CD4-positive, alpha-beta T cell treated with Interleukin-6 at 100 ng/mL for 8 hours (primary cell): ENCODE measurements at places on chromosomes 3 and 15.

DNA sequence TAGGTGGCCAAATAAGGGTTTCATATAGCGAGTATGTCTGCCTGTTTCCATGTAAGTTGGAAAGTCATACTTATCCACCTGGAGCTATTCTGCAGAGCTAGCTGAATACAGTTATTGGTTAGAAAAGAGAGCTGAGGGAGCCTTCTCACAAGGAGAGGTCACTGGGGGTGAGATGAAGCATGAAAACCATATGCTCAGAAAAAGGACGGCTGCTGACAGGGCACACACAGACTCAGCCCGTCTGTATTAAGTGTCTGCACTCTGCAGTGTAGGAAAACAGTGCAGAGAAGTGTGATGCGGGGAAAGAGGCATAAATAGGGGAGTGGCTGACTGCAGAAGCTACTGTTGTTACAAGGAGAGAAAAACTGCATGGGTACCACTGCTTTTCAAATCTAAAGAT lies 58.2 kb downstream of the C3orf70 start:
- no peak for DNase-seq

- DNase-seq, result no peak
Measured at GRCh38 chr3:99410789-99411311, 227.5 kb upstream of the COL8A1 start.

DNA sequence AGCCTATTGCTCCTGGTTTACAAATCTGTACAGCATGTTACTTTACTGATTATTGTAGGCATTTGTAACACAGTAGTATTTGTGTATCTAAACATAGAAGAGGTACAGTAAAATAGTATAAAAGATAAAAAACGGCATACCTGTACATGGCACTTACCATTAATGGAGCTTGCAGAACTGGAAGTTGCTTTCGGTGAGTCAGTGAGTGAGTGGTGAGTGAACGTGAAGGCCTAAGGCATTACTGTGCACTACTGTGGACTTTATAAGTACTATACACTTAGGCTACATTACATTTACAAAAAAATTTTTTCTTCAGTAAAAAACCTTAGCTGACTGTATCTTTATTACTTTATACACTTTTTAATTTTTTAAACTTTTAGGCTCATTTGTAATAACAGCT lies 90.9 kb downstream of the RAP2B start:
- no peak for DNase-seq

DNA sequence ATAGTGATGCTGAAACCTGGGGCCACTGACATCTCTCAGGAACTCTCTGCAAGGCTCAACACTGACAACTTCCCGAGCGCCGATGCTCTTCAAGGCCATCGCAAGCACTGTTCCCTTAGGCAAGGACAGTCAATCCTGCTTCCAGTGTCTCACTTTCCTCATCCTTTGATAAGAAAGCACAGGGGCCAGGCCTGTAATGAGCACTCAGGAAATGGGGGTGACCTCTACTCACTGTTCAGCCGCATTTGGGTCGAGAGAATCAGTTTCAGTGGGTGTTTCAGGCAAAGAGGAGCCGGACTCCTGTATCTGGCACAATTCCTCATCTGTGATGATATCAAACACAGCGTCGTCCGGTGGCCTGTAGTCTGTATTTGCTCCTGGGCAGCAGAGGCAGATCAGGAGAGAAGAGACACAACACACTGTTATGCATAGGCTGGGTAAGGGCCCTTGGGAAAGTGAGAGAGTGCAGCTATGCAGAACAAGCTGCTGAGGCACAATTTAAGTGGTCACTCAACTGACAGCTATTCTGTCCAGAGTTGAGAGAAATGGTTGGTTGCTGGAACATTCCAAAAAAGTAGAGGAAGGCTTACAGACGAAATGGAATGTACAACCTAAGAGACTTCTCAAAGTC lies 11.9 kb downstream of the CXCR6 start:
- DNase-seq, result no peak

GRCh38 chr3:196175116-196175625 lies 36.0 kb downstream of the ZDHHC19 start:
- DNase-seq, result no peak
